Activated CD4-positive, alpha-beta T cell treated with anti-CD3 and anti-CD28 coated beads, Interleukin-2, amount 10 ng/mL, durations not matched to agents 7 days and 5 days (primary cell): ENCODE measurements at places on chromosomes 6 and 20. TPM values are rescaled to one million over a fixed set of nuclear protein-coding genes. Genes with fewer than 3 reads are reported as not detected.

The DOK5 gene
- total RNA-seq = not detected

The SLC22A3 gene
- not detected for total RNA-seq

DNA sequence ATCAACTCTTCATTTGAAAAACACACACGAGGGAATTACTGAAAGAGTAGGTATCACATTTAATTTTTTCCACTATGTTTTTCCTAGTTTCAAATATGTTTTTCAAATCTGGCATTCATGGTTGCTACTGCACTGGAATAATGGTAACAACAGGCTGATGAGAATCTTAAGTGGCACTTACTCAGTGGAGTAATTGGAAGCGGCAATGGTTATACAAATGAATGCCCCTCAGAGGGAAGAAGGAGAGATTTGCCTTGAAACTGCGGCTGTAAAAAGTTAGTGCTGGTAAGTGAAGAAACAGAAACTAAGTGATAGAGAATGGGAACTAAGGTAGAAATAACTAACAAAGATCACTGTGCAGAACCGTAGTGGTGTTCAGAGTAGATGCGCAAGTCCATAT, 41.0 kb upstream of the PDE7B start:
- DNase-seq = no peak

DNA sequence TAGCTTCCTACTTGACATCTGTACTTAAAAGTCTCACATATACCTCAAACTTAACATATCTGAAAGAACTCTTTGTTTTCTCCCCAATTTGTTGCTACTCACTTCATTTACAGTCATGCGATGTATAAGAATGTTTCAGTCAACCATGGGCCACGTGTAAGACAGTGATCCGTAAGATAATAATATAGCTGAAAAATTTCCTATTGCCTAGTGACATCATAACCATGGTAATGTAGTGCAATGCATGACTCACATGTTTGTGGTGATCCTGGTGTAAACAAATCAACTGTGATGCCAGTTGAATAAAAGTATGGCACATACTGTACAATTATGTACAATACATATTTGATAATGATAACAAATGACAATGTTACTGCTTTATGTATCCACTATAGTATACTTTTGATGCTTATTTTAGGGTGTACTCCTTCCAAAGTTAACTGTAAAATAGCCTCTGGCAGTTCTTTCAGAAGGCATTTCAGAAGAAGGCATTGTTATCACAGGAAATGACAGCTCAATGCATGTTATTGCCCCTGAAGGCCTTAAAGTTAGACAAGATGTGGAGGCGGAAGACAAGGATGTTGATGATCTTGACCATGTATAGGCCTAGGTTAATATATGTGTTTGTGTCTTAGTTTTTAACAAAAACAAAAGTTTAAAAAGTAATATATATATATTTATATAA, 579.0 kb downstream of the EPHA7 start:
- DNase-seq = no peak
